NCI-H1048 (cell line): ENCODE measurements at places on chromosomes 16 and 17.

GRCh38 chr16:57563487-57563750 is 21.0 kb downstream of the ADGRG5 start:
- no peak for DNase-seq

- no peak for DNase-seq
These were observed 36.8 kb downstream of the MSI2 start for GRCh38 chr17:57293077-57293476.

- no peak for DNase-seq
These were observed at the start of gene EVPL for GRCh38 chr17:76027159-76027839. EVPL (minus strand) TSS chr17:76027306; CDS start chr17:76027198, 108 bp downstream.

DNA sequence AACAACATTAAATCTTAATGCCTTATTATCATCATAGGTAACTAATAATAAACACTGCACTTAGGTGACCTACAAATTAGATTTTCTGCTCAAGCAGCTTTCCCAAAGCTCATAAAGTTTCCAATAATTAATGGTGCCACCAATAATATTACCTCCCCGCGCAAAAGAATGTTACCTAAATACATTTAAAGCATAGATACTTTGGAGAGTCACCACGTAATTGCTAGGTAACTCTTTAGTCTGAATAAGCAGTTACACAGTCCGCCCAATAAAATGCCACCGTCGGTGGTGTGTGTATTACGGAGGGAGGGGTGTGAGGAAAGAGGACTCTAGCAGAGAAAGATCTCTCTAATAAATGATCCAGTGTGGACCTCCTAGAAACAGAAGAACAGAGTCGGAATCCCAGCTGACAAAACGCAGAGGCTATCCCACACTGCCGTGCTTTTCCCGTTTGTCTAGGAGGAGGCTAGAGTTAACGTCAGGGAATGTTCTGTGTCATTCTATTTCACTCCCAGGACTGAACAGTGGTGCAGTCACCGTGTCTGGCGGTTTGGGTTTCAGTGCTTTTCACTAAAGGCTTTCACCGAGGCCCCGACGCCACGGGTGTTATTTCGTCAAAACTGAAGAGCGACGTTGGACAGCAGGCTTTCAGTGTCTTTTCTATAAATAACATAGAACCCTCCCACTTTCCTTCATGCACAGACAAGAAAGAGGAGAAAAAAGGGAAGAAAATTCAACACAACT is 630 bp downstream of the RNFT1 start:
- peak; percentile 24 for DNase-seq

GRCh38 chr17:48725004-48725287 is 2.0 kb downstream of the PRAC2 start:
- no peak for DNase-seq

DNA sequence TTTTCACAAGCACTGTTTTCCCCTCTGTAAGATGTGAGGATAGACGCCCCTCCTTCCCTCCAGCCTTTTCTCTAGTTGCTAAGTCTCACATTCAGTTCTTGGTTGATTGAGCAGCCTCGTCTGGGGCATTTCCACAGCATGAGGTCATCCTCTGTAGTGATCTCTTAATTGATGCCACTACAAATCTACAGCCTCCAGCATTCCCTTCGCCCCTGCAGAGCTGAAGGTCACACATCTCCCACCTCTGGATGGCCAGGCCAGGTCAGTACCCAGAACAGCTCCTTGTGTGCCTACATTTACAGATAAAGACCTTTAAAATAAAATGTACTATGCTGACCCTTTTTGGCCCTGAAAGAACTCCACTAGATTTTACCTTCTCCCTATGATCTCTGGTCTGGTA is 32.5 kb upstream of the CDH11 start:
- no peak for DNase-seq

DNA sequence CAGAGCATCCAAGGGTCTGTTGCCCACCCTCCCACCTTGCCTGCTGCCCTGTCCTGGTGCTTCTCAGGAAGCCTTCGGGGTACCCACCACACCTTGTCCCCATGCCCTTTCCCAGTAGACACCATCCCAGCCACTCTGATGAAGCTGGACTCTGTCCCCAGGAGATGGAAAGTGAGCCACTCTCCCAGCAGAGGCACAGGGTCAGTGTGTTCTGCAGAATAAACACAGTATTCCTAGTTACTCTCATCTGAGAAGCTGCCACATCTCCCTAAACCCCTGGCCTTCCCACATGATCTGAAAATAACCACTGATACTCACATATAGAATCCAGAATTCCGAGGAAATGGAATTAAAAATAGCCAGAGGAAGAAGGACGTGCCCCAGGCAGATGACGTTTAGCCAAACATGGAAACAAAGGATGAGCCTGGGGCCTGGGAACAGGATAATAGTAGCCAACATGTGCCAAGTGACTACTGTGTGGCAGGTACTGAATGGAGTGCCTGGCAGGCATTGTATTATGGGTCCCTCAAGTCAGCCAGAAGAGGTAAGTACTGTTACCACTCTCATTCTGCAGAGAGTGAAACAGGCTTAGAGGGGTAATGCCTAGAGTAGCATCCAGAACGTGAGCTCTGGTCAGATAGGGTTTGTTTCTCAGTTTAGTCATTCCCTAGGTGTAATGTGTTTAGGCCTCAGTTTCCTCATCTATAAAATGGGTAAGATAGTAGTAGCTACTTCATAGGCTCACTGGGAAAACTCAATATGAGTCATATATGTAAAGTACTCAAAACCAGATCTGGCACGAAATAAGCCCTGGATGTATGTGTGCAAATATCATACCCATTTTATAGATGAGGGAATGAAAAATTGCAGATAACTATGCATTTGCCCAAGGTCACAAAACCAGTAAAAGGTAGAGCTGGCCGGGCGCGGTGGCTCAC is 20.8 kb upstream of the PEMT start:
- no peak for DNase-seq

DNA sequence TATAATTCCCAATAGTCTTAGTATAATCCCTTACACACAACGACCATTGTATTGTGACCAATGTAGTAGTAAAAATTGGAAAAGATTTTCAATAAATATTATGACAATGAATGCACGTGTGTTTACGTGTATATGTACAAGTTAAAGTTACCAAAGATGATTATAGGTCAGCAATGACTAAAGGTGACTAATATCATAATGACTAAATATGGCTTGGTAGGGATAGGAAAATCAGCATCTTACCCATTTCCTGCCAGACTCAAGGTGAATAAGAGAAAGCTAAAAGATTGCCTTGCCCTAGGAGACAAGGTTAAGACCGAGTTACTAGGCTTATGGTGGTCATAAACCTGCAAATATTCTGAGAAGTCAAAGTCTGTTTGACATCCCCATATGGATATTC is 34.4 kb downstream of the CPD start:
- DNase-seq = no peak

DNA sequence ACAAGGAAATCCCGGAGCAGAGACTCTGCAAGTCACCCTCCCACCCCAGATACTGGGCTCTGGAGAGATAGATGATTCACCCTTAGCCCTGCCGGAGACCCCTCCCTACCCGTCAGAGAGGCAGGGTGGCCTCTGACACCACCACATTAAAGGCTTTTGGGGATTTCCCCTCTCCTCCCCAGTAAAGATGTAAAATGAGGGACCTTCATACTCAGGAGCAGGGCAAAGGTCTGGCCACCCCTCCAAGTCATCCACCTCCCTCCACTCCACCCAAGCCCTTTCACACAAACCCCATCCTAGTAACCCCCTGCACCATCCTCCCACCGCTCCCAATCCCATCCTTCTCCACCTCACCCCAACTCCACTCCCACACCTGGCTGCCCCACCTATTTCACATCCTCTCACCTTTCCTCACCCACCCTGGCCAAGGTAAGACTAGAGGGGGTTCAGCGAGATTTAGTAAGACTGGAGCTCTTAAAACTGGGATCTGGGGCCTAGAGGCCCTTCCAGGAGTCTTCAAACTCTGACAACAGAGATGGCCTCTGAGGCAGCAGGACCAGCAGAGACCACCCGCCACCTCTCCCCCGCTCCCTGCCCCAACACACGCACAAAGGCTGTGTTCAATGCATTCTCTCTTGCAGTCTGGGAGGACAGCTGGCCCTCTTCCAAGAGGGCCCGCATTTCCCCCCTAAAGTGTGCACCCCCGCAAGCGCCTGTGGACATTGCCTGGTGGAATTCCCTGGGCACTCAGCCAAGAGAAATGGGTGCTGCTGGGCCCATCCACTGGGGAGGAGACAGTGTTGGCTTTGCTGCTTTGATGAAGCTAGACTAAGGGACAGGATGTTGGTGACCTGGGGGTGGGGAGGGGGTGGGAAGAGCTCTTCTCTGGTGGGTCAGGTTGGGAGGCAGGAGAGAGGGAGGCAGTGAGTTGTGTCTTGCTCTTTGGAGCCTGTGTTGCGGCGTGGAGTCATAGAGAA is 1.1 kb downstream of the ABAT start:
- no peak for DNase-seq

GRCh38 chr17:59707149-59707970 is at the start of the genes PTRH2 and VMP1:
PTRH2 (minus strand) TSS chr17:59707430; CDS start chr17:59697978, 9,452 bp downstream.
VMP1 (plus strand) TSS chr17:59707654; CDS start chr17:59731447, 23,793 bp downstream.
- DNase-seq = peak; percentile 99

DNA sequence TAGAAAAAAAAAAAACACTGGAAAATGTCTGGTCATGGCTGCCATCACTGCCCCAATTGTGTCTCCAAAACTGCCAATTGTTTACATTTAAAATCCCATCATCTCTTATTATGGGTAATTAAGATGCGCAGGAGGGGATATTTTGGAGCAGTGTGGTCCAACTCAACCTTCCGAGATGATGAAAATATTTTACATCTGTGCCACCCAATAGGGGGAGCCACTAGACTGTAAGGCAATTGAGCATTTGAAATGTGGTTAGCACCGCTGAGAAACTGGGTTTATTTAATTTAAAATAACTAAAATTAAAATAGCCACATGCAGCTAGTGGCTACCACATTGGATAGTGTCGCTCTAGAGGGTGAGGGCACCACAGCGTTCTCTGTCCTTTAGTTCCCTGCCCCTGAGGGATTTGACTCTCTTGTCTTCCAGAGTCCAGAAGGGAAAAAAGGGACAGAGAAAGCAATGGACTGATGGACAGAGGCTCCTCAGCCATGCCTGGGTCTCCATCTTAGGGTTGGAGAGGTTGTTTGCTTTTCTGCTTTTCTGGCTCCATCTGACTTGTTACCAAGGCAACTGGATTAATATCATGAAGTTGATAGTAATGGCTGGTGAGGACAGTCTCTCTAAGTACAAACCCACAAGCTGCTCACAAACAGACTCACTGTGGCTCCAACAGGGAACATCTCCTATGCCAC is 3.5 kb downstream of the MPO start:
- no peak for DNase-seq

GRCh38 chr17:58054641-58055040 is 28.6 kb upstream of the DYNLL2 start:
- DNase-seq = no peak

- no peak for DNase-seq
These were observed 137.5 kb downstream of the TRIM37 start for GRCh38 chr17:58969156-58969555.

DNA sequence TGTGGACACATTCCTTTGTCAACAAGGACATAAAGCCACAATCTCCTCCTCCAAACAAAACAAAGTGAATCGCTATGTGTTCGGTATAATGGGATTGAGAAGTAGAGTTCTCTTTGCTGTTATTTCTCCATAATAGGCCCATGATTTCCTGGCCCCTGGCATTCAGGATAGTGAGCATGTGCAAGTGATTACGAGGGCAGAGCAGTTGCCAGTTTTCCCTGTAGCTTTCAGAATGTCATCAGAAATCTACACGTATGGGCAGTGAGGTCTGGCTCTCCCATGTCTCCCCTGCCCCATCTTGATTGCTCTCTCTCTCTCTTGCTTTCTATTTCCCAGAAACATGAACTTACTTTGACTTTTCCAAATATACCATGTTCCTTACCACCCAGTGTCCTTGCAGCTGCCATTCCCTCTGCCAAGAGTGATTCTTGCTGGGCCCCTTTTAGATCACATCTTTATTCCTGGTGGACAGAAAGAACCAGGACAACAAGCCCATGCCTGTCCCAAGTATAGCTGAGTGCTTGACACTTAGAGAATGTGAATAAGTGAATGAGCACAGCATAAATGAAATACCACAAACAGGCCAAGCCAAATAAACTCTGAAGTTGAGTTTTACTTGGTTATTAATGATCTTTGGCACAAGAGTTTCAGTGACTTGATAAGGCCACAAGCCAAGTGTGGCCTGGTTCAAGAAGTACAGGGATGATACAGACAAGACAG is 273.1 kb downstream of the CDH13 start:
- DNase-seq = no peak

GRCh38 chr16:48445782-48446533 is 60.7 kb upstream of the SIAH1 start:
- DNase-seq = no peak

- DNase-seq = no peak
These were observed 1.7 kb downstream of the MLST8 start for GRCh38 chr16:2206780-2207433.

DNA sequence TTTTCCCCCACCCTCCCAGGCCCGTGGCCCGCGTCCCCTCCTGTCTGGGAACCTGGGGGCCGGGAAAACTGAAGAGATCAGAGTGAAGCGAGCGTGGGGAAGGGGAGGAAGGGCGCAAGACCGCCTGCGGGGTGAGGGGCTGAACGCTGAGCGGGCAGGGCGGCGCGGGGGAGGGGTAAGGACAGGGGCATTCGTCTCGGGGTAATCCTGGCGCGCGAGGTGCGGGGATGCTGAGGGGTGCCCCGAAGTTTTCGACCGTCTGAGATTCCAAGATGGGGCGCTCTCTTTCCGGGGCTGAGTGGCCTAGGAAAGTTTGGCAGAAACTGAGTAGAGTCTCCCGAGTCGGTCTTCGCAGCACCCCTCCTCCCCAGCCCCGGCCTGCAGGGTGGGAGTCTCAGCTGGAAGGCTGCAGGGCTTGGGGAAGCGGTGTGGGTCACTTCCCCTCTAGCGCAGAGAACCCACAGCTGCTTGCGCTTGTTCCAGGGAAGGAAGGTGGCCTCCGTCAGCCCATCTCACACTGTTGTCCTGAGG is 555 bp downstream of the TTYH2 start:
- DNase-seq = no peak

GRCh38 chr16:84598360-84598759 is 19.5 kb downstream of the COTL1 start:
- DNase-seq = no peak

DNA sequence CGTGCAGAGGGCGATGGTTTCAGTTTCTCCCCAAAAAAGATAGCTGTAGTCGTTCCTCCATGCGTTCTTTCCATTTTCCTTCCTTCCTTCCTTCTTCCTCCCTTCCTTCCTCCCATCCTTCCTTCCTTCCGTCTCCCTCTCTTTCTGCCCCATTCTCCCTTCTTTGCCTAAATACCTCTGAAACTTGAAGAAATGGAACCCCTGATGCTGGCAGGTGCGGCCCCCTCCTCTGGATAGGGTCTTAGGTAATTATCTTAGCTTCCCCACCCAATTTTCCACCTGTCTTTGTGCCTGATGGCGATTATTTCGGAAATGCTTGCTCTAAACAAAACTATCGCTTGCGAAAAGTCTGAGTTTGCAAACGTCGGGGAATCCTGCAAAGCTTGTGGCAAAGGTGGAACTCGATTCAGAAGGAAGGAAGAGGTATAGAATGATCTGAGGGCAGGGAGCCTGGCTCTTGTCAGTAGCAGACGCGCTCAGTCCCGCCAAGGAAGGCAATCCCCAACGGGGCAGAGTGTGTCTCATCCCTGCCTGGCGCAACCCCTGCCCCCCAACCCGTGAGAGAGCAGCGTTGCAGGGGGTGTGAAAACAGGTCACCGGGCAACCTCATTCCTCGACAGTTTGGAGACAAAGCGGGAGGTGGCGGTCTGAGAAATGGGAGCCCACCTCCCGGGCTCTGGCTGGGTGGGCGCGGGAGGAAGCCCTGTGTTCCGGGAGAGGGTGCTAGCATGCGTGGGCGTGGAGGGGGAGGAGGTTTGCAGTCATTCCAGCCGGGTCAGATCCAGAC is 2.9 kb upstream of the CBX8 start:
- DNase-seq = no peak
